Ovary (tissue), 10 donors: ENCODE measurements at places on chromosomes 13 and 19.

GRCh38 chr19:48365602-48366001 is 1.4 kb downstream of the SYNGR4 start:
- DNase-seq = peak; percentile 46

- DNase-seq = peak; percentile 60
Observed at GRCh38 chr13:110307767-110308655, 927 bp downstream of the COL4A2 start.

DNA sequence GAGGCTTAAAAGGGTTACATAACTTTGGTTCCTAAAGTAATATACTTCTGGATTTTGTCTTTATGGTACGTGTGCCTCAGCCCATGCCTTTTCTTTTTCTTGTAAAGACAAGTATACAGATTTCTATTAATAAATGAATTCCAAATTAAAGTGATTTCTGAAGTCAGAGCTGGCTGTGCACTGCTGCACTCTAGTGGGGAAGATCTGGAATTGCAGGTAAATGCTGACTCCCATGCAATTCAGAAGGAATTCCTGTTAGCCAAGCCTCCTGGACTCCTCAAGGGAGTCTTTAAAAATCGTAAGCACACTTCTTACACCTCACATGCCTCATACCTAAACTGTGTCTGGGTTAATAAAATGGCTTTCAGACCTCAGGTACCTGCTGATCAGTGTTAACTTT is 118.4 kb upstream of the SLC7A1 start:
- no peak for DNase-seq

GRCh38 chr13:19266979-19267378 is 85.4 kb upstream of the TUBA3C start:
- no peak for DNase-seq

DNA sequence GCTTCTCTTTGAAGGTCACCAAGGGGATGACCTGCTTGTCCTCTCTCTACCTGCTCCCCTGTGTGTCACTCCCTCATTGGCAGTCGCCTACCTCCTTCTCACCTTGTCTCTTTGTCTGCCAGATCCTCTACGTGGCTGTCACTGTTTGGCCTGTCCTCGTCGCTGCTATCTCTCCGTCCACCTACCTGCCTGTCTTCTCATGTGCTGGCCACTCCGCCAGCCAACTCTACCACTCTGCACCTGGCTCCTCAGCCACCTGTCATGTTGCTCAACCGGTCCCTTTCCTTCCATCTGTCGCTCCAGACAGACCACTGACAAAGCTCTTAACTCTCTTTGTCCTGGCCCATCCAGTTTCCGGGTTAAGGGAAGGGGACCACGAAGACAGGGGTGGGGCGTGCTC is at the start of gene KLK12:
Gene KLK12 (minus strand): TSS at position 299 of the 400 bp plus-strand sequence. CDS start 381 bp downstream, outside the sequence.
- no peak for DNase-seq

DNA sequence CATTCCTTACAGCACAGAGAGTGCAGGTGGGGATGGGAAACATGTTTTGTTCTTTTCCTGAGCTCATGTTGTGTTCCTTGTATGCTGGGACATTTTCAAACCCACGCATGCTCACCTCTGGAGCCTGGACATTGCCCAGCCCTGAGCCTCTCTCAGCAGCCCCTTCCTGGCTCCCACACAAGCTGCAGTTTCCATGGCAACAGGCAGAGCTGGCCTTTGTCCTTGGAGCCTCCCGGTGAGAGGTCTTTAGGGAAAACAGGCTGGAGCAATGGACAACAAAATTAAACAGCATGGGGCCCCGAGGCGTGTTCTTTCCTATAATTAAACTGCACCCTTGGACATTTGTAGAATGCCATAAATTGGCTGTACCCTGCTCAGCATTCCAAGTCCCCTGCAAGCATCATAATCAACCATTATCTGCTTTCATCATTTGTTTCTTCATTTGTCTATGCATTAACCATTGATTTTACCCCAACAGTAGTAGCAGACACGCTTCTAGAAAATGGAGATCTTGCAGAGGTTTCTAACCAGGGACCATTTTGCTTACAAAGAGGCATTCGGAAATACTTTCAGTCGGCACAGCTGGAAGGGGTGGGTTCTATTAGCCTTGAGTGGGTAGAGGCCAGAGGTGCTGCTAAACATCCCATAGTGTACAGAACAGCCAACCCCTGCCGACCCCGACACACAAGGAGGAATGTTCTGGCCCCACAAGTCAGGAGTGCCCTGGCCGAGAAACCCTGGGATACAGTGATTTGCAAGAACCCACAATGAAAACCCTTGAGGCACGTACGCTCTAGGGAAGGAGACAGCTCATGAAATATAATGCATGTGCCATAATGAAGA is 133.4 kb upstream of the PEG3 start:
- DNase-seq = peak; percentile 86

- DNase-seq = no peak
Observed at GRCh38 chr19:39927076-39927475, 7.4 kb downstream of the FCGBP start.

DNA sequence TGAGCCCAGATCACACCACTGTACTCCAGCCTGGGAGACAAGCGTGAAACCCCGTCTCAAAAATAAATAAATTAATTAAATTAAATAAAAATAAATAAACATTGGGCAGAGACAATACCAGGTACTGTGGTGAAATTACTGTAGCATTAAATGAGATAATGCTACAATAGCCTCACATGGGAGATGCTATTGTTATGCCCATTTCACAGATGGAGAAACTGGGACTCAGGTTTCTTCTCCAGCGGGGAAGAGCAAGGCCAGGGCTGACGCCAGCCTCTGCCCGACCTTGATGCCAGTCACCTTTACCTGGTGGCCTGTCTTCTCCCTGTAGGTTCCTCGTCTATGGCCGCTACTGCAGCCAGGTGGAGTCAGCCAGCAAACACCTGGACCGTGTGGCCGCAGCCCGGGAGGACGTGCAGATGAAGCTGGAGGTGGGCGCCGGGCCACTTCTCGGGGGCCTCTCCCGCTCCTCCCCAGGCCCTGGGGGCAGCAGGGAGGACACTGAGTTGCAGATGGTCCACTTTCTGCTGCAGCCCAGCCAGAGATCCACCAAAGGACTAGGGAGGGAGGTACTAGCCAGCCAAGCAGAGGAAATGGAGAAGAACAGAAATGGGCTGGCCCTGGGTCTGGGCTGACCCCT is 53.9 kb downstream of the VAV1 start:
- no peak for DNase-seq

GRCh38 chr13:99577934-99578917 is 77.0 kb downstream of the TM9SF2 start:
- DNase-seq = peak; percentile 64

DNA sequence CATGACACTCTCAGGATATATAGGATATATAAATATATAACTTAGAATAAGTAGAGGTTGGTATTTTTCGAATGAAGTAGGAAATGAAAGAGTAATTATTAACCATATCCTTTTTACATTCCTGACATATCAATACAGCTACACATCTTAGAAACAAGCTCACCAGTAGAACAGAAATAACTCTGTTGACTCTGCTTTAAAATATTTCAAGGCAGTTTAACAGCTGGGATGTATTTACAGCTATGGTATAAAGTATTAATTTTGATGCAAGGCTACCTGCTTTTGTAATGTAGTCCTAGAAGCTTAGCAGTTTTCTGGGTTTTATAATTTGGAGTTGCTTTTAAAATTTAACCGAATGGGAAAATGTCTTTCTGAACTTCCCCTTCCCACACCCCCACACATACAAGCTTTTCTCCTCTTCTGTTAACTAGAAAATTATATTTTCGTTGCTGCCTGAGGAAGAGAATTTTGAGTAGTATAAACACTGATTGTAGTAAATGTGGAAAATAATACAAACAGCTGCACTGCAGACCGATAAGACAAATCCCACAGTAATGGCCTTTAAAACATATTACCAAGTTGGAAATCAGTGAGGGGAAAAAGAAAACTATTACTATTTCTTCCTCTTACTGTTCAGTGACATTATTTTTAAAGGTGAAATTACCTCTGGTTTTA is 147.7 kb downstream of the GGACT start:
- DNase-seq = no peak

GRCh38 chr13:36979361-36980050 is 19.6 kb downstream of the ALG5 start:
- DNase-seq = no peak

DNA sequence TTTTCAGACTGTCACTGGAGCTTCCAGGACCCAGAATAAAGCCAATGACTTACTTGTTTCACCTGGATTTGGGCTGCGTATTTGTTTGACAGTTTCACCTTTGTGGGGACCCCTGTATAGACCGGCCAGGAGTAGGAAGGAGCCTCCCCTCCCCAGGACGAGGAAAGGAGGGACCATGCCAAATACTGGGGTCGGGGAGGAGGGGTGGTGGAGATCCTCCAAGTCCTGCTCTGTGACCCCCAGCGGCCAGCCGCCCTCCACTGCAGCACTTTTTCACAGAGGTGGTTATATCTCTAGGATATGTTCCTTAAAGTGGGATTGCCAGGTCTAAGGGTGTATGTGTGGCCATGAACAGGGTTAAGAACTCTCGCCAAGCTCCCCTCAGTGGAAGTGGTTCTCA is 25.7 kb upstream of the ZNF492 start:
- DNase-seq = no peak

GRCh38 chr13:24661713-24662112 is 18.5 kb upstream of the ATP12A start:
- no peak for DNase-seq

DNA sequence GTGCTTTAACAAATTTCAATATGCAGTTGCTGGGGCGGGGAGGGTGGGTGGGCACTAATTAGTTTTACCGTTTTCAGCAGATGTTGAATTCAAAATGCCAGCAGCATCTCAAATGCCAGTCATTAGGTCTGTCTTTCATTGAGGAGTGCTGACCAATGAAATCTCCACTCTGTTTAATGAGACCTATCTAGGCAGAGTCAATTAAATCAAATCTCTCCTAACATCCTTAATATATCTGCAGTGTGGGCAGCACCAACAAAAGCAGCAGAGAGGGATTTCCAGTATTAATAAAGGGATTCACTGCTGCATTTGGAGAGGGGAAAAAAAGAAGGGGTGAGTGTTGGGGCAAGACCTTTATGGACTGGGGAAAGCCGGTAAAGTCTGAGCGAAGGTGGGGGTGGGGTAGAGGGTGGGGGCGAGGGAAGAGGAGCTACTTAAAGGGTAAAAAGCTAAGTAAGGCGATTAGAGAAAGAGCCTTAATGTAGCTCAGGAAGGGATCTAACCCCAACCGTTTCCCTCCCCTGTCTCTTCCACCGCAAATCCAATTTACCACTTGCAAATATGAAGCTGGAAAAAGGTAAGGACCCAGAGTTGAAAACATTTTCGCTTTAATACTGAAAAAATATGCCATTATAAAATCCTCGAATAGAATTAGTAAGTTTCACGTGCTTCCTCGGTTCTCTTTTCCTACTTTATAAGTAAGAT is 4.5 kb downstream of the SLITRK1 start:
- no peak for DNase-seq

DNA sequence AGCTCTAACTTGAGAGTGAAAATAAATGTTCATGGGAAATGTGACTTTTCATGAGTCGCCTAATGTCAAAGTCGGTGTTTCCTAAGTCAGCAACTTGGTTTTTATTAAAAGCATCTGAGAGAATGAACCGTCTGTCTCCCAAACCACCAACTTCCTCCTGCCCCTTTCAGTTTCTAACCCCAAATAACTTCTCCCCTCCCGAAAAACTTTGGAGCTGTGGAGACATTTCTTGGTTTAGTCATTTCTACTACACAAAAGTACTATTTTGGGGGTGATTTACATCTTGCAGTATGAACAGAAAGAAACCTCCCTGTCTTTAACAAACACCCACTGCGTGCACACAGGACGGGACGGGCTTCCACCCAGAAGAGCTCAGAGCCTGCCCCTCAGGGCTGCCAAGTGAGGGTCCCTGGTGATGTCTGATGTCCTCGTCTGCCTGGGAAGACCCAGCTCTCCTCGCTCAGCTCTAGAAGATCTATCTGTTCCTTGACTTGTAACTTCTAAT is 65.0 kb downstream of the RASA3 start:
- DNase-seq = no peak

DNA sequence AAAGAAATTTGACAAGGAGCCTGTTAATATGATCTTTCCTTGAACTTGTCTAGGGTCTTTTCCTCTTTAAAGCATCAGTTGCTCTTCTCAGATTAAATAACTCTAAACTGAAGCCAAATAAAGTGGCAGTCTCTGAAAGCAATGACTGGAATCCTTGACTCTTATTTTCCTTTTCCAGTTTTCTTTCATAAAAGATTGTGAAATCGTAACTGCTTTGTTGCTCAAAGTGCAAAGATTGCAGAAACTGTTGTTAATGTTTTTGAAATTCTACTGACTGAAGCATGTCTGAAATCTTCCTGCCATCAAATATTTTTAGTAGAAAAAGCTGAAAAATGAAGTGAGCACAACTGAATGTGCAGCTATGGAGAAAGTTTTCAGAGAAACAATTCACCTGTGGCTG is 1.9 kb downstream of the NHLRC3 start:
- DNase-seq = no peak

GRCh38 chr19:7483720-7484201 is 5.1 kb downstream of the PEX11G start:
- no peak for DNase-seq

DNA sequence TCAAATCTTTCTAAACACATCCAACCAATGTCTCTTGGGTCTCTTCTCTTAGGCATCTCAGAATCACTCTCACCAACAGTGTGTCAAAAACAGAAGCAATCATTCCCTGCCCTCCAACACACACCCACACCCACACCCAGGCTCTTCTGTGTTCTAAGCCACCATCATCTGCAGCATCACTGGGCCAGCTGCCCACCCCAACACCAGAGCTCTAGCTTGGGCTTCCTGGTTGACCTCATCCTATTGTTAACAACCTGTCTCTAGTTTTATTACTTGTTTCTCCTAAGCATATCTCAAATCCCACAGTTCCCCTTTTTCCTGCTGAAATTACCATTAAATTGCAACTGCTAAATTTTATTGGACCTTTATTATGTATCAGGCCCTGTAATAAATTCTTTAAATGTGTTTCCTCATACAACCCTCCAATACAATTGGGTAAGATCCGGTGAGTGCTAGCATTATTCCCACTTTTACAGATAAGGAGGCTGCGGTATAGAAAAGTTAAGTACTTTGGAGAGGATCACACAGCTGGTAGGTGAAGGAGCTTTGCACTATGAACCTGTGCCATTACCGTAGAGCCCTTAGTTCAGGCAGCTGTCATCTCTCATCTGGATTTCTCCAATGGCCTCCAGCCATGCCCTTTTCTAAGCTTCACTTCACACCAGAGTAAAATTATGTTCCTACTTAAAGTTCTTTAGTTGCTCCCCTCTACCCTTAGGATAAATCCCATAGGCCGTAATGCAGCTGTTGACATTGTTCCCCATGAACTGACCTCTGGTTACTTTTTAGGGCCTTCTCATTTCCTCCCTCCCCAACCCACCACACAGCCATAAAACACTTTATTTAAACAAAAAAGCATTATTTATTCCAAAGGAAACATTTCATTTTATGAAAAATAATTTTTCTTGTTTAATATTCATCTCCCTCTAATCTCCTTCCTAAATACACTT is 227.7 kb downstream of the B3GLCT start:
- no peak for DNase-seq
